Activated T-helper 1 cell treated with anti-CD3 and anti-CD28 coated beads, Interleukin-2, amount 50 U/mL, for 16 hours (primary cell): ENCODE measurements at places on chromosomes 1 and 21.

DNA sequence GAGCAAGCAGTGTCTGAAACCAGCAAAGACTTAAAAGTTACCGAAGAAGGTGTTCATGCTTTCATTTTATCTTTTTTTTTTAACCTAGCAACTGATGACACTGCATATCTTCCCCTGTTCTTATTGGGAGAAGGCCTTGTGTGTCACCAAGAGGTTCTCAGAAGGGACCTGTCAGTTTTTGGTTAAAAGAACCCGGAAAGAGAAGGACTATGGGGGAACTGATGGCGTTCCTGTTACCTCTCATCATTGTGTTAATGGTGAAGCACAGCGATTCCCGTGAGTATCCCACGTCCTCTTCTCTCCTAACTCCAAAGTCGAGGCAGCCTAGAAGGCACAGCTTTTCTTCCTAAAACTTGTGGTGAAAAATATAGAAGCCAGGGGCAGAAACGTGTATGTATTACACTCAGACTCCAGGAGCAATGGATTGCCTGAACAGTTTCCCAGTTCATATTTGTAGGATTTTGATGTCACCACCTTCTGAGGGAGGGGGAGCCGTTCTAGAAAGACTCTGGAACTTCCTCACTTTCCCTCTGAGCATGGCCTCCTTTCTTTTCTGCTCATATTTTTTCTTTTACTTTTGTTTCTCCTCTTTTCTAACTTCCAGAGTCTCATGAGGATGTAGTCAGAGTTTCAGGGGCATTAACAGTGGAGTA lies at the start of gene MR1:
Gene MR1 (plus strand): TSS at position 185 of the 653 bp plus-strand sequence. CDS start 25 bp downstream, at position 210.
- no peak for DNase-seq

DNA sequence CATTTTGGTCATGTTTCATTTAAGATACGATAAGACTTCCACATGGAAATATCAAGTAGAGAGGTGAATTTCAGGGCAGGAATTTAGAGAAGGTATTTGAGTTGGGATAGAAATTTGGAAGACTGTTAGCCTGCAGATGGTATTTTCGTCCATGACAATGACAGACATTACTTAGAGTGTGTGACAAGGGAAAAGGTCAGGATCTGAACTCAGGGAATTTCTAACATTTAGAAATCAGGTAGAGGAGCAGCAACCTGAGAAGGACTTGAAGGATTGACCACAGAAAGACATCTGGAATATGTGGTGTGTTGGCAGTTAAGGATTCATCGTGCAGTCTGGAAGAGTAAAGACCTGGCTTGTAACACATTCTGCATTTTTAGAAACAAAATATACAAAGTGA lies 57.9 kb downstream of the RABGAP1L start:
- DNase-seq: no peak

DNA sequence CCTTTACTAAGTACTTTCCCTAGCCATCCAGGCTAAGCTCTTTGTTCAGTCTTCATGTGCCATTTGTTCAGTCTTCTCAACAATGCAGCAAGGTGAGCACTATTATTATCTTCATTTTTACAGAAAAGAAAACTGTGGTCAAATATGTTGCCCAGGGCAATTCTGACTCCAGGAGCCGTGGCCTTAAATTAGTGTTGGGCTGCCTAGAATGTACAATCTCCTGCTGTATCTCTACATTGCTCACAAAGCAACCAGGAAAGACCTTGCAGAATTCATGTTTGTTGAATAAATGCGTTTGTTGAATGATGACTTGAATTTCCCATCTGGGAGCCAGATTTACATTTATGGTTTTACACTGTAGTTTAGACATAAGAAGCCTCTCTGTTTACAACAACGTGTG lies 14.2 kb downstream of the CD101 start:
- DNase-seq: no peak

DNA sequence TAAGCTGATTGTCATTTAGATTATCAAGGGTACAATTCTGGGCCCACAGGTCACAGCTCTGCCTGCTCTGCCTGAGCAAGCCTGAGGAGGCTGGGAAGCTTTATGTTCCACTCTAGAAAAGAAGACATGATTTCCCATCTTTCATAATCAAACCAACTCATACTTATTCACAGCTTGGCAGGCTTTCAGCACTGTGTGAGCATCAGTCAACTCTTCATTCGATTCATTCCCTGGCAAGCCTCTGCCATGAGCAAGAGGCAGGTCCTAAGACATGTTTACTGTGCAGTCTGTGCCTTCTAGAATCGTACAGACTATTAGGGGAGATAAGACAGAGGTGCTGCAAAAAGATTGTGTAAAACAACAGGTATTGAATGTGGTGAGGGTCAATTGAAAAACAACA lies 24.5 kb upstream of the KIRREL1 start:
- no peak for DNase-seq

GRCh38 chr1:175742790-175743459 lies 470 bp downstream of the TNR start:
- no peak for DNase-seq

- no peak for DNase-seq
These were observed 20.2 kb downstream of the THEM4 start for GRCh38 chr1:151888972-151889570.

- no peak for DNase-seq
These were observed 208.1 kb downstream of the PRDM2 start for GRCh38 chr1:13908128-13908527.

GRCh38 chr1:118970451-118970850 lies 17.7 kb downstream of the TBX15 start:
- no peak for DNase-seq

GRCh38 chr1:168728473-168729404 lies at the start of gene DPT:
DPT (minus strand) TSS chr1:168729206; CDS start chr1:168729174, 32 bp downstream.
- DNase-seq: no peak

GRCh38 chr1:201469645-201470074 lies 672 bp upstream of the PHLDA3 start:
- DNase-seq: no peak

DNA sequence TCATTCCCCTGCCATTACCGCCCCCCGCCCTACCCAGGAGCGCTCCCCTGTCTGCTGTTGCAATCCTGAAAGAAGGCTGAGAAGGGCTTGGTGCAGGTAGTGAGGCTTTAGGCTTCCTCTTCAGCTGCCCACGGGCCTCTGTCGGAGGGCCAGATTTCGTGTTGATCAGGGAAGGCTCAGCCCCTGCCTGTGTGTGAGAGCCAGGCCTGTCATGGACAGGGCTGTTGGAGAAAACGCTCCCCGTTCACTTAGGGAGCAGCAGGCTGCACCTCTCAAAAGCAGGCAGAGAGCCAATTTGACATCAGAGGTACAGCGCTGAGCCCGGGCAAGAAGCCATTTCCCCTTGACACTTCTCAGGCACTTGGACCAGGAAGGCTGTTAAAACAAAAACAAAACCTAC lies 19.0 kb downstream of the TEX35 start:
- no peak for DNase-seq

GRCh38 chr1:47758341-47759250 lies 238.6 kb downstream of the TRABD2B start:
- no peak for DNase-seq

- no peak for DNase-seq
These were observed 35.3 kb downstream of the DTL start for GRCh38 chr1:212070720-212071302.

DNA sequence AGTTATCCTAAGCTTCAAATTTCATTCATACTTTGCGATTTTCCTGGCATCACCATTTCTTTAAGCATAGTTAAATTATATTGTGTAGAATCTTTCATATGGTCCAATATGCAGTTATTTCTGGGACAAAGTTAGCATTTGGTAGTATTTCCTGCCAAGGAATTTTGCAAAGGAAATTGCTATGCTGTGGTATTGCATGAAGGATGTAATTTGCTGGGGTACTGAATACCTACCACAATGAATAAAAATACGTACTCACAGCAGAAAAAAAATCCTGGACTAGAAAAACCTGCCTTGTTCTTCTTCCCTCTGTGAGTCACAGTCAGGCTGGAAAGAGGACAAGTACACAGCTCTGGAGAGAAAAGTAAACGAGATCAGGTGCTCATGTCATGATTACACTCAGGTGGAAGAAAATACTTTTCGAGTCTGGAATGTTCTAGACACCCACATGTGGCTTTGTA lies 241.2 kb downstream of the PTBP2 start:
- DNase-seq: no peak

DNA sequence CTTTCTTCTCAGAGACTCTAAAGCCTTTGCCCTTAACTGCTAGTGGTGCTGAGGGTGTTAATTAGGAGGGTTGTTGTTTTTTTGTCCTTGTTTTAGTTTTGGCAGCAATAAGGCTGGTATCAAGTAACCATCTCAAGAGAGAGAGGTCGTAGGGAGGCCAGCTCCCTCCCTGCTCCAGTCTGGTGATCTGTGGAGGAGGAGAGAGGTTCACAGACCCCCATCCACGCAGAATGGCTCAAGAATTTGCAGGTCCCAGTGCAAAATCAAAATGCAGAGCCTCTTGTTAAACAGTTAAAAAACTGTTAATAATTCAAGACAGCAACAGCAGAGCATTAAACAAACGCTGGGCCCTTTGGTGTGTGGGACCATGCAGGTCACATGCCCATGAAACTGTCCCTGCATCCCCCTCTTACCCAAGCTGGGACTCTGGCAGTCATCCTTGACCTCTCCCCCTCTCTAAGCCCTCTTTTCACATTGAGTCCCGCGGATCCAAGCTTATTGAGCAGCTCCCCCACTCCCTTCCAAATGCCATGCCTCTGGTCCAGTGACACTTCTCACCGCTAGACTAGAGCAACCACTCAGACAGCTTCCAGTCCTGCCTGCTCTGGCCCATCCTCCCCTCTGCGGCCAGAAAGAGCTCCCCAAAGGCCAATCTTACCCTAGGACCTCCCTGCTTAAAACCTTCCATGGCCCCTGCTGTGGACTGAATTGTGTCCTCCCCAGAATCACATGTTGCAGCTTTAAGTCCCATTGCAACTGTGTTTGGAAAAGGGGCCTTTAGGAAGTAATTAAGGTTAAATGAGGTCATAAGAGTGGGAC lies 47.7 kb upstream of the RPL11 start:
- no peak for DNase-seq

- DNase-seq: no peak
These were observed 19.1 kb downstream of the NID1 start for GRCh38 chr1:236045771-236046170.

GRCh38 chr1:47522935-47523834 lies 85.3 kb downstream of the FOXD2 start:
- no peak for DNase-seq

DNA sequence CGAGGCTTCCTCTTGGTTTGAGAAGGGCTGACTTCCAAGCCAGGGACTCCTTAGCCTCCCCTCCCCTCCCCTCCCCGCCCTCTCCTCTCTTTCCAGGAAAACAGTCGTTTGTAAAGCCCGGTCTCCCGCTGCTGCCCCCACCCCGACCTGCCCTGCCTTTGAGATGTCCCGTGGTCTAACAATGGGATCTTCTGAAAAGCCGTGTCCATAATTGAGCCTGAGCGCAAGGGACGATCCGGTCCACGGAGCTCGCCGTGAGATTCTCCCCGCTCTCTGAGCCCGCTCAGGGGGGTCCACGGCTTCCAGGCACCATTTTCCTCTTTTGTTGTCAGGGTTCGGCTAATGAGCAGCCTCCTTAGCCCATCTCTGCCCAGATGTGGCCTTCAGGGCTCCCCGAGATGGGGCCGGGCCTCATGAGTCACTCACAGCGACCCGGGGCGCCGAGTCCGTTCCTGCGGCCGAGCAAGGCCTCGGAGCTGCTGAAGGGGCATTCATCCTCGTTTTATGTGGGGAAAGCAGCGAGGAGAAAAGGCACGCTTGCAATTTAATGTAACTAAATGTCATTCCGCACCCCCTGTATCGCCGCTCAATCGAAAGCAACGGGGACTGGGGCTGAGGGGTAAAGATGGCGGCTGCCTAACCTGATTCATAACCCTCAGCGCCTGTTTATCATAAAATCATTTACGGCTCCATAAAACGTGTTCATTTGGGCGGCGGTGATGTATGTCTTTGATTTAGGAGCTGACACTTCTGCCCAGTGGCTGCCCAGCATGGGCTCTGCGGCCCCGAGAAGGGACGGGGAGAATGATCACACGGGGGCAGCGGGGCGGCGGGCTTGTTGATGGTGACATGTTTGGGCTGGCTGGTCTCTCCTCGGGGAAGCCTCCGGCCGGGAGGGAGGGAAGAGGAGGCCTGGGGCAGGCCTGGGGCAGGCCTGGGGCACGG lies 232.6 kb upstream of the C1orf174 start:
- DNase-seq: no peak

DNA sequence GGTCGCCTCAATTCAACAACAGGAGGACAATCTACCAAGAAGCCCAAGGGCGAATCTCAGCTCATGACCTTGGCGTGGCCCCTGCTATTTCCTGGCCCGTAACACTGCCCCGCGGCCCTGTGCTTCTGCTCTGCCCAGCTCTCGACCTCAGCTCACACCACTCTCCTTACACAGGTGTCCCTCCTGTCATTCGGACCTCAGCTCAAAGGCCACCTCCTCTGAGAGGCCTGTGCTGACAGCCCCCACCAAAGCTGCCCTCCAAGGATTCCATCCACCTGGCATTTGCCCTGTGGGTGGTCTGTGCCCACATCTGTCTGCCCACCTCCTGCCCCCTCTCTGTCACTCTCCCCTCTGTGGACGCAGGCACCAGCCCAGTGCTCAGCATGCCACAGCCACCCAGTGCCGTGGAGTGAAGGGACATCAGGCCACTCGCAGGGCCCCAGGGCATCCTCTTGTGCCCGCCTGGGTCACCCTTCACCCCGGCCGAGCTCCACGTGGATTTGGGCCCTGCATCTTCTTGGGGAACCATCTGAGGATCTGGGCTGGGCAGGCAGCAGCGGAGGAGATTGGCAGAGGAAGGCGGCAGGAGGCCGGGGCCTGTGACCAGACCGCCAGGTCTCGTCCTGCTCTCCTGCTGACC lies 70.3 kb downstream of the DHRS3 start:
- DNase-seq: no peak

DNA sequence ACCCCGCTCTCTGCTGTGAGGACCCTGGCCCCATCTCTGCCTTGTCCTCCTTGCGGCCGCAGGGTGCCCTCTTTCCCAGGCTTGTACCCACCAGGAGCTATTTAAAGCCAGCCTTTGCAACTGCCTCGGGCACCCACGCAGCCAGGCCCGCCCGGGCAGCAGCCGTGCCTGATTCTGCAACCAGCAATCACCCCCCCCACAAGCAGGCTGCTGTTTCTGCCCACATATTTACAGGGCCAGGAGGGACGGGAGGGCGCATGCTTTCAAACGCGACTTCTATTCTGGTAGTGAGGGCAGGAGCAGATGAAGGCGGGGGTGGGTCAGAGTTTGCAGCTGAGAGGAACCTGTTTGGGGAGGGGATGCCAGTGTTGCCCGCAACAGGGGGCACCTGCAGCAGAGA lies 13.6 kb downstream of the GABRD start:
- no peak for DNase-seq

- no peak for DNase-seq
These were observed 1.5 kb upstream of the PMVK start for GRCh38 chr1:154937988-154938386.

DNA sequence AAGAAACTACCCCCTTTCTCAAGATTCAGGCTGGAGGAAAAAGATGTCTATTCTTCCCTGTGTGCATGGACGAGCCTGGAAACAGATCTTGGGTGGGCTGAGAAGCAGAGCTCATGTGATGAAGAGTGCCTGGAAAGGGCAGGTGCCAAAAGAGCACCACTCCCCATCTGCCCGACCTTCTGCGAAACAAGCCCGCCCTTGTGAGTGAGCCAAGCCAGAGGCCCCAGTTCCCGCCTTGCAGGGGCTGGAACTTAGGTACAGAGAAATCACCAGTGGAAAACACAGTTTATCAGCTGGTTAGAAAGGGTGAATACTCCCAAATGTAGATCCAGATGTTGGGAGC lies 26.7 kb upstream of the A3GALT2 start:
- no peak for DNase-seq
